Mammary microvascular endothelial cell (primary cell): ENCODE measurements at places on chromosomes 12 and 14. TPM values are rescaled to one million over a fixed set of nuclear protein-coding genes. Genes with fewer than 3 reads are reported as not detected.

The CLEC4E gene
- total RNA-seq, result not detected in 2 replicates

The CSRP2 gene
- total RNA-seq, result 13.7 and 18.6 TPM in 2 replicates

The ETFBKMT gene
- 1.9 and 4.7 TPM in 2 replicates for total RNA-seq

The TMCC3 gene
- total RNA-seq, result 16.0 and 18.1 TPM in 2 replicates

The GNB3 gene
- 0.10 and 0.20 TPM in 2 replicates for total RNA-seq

The MIPOL1 gene
- total RNA-seq, result 3.6 and 8.4 TPM in 2 replicates
